Hippocampal formation (tissue), 2 donors: ENCODE measurements at places on chromosomes 2 and 18.

DNA sequence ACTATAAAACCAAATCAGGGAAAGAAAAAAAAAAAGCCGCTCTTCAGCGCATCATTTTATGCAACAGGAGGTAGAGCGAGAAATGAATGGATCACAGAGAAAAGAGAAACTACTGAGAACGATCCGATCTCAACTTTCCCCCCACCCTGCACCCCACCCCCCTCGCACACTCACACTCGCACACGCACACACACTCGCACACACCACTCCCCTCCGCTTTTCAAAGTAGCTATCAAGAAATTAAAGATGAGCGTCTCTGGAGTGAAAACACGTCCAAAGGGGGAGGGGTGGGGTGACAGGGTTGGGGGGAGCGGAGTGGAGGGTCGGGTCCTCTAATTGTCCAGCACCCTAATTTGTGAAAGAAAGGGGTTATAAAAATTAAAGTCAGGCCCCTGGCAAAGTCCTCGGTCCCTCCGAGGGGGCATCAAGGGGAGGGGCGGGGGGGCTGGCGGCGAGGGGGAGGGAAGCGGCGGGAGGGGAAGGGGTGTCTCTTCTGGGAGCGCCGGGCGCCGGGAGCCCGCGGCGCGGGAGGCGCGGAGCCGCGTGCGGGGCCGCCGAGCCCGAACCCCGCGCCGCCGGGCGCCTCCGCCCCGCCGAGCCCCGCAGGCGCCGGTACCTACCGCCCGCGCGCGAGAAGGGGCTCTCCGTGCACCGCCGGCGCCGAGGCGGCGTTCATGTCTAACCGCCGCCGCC is 428 bp downstream of the TCF4 start:
- peak; percentile 38 for DNase-seq

DNA sequence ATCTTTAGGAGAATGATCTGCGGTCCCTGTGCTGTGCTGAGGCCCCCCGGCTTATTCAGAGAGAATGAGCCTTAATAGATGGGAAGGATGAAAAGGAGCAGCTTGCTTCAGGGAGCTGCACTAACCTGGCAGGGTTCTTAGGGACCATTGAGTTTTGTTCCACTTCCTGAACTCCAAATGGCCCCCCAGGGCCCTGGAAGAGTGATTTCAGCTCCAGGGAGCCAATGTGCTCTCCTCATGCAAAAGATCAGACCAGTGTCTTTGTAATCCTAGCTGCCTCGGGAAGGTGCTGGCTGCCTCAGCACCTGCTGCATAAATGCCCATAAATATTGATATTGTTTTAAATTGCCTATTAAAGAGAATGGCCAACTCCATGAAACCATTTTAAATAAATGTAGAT is 210.2 kb downstream of the NCK2 start:
- DNase-seq, result no peak

GRCh38 chr2:82985572-82986197 is 1473.4 kb downstream of the SUCLG1 start:
- DNase-seq, result no peak

GRCh38 chr18:50154420-50154819 is 40.5 kb downstream of the MYO5B start:
- DNase-seq, result no peak

- DNase-seq, result no peak
Observed at GRCh38 chr18:47970664-47971531, 40.4 kb upstream of the SMAD2 start.

GRCh38 chr2:62597323-62597722 is 91.3 kb upstream of the TMEM17 start:
- no peak for DNase-seq
